ENCODE measurements at places on chromosomes 2 and 18. TPM values are rescaled to one million over a fixed set of nuclear protein-coding genes. Genes with fewer than 3 reads are reported as not detected.

The COL4A4 gene
- 24.3 TPM for total RNA-seq

GRCh38 chr2:86020984-86021383, 84.7 kb downstream of the POLR1A start:
- DNase-seq: no peak

DNA sequence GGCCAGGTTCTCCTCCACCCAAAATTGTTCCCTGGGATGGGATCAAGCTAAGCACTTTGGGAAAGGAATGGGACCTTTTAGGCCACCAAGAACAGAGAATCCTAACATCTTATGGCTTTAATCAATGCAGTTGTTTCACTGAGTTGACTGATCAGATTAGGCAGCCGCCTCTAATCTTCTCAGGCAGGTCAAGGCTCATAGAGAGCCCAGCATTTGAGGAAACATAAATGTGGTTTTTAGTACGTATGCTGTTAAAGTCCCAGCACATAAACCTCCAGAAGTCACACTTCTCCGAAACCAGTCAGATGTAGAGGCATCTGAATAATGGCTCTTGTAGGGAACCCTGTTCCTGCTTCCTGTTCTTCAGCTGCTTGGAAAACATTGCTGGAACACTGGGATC, 99.5 kb upstream of the RMDN2 start:
- DNase-seq: no peak

DNA sequence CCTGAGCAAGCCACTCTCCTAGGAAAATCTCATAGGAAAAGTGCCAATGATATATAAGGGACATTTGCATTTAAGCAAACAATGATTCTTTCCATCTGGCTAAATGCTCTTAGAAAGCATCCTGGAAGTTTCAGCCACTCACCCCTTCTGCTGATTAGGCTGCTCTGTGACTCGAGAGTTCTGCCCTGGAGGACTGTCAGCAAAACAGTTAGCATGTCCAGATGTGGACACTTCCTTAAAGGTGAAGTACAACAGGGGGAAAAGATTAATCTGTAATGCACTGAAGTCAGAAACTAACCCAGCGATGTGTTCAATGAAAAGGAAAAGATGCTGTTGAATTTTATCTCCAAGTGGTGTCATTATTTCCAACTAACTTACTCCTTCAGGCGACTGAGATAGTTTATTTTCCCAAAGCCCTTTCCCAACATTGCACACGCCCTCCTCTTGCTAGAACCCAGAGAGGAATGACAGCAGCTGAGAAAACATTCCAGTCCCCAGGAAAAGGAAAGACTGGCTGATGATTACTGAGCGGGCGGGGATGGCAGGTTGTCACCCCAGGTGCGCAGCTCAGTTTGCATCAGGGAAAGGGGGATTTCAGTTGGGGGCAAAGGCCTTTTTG, 214.0 kb downstream of the SS18 start:
- no peak for DNase-seq

GRCh38 chr2:3293221-3293620, 84.4 kb downstream of the EIPR1 start:
- DNase-seq: no peak

- DNase-seq: no peak
These were observed 359.5 kb upstream of the ACVR2A start for GRCh38 chr2:147485210-147485851.

Data from lower lobe of right lung (tissue), 2 donors.